ENCODE measurements at places on chromosomes 5 and 9.

DNA sequence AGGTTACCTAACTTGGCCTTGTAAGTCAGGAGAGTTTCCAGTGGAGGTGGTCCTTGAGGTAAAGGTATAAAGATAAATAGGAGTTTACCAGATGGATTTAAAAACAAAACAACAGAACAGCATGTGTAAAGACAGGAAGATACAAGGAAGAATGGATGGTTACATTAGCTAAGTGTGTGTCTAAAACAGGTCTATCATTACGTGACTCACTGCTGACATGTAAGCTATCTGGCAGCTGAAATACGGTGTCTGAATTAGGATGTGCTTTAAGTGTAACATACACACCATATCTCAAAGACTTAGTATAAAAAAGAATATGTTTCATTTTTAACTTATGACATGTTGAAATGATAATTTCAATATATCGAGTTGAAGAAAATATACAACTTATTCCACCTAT, 405.1 kb upstream of the ADAMTSL1 start:
- no peak for DNase-seq

- no peak for DNase-seq
These were observed 156.0 kb upstream of the MAST4 start for GRCh38 chr5:66440202-66440680.

GRCh38 chr5:176810081-176810597, at the start of gene UNC5A:
TSS of gene UNC5A (plus strand) at chr5:176810559. CDS start at chr5:176810751, 192 bp downstream.
- no peak for DNase-seq

GRCh38 chr9:136578915-136579649, 33.2 kb upstream of the NOTCH1 start:
- DNase-seq, result no peak

- no peak for DNase-seq
These were observed 16.3 kb upstream of the NANS start for GRCh38 chr9:98040212-98040611.

- no peak for DNase-seq
These were observed 223.0 kb upstream of the GRIA1 start for GRCh38 chr5:153267506-153267905.

DNA sequence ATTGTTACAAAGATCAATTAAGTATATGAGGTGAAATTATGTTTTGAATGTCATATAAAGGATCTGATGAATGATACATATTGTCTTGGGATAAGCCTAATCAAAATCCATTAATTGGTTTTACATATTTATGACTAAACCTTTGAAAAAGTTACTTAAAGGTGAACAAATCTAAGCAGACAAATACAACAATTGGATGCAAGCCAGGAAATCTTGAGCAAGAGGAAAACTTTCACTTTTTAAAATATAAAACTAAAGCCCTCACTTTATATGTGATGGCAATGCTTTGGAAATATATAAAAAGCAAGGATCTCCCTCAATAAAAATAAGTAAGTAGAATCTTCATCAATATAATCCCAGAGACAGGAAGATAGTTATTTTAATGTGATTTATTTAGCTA, 80.1 kb downstream of the EDIL3 start:
- no peak for DNase-seq

- peak; percentile 89 for DNase-seq
These were observed 56.6 kb downstream of the CHSY3 start for GRCh38 chr5:129960831-129961230.
